ENCODE measurements at places on chromosomes 5 and 9.

DNA sequence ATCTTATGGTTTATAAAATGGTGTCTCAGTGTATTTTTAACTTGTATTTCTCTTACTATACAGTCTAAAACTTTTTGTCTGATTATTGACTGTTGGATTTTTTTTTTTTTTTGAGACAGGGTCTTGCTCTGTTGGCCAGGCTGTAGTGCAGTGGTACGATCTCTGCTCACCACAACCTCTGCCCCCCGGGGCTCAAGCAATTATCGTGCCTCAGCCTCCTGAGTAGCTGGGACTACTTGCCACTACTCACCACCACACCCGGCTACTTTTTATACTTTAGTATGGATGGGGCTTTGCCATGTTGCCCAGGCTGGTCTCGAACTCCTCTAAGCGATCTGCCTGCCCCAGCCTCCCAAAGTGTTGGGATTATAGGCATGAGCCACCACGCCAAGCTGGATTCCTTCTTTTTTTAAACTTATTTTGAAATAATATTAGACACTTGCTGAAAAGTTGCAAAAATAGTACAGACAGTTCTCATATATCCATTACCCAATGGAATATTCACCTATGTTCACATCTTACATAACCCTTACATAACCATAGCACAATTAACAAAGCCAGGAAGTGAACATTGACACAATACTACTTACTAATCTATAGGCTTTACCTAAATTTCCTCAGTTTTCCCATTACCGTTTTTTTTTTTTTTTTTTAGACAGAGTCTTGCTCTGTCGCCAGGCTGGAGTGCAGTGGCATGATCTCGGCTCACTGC, 47.2 kb downstream of the STOM start:
- no peak for DNase-seq

DNA sequence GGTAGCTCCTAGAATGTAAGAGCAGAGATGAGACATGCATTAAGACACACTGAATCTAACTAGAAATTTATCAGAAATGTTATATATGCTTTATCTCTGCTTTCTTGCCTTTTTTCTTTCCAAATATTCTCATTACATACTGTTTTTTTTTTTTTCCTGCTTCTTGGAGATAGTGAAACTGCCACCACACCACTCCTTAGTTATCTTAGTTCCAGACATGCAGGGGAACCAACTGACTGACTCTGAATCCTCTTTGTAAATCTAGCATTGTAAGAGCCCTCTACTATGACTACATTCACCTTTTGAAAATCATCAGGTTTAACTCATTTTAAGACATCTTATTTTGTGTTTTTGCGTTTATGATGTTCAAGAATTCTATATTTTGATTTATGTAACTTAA, 181.3 kb upstream of the ST8SIA4 start:
- no peak for DNase-seq

GRCh38 chr9:3809724-3810123, 283.9 kb upstream of the RFX3 start:
- DNase-seq: no peak

GRCh38 chr5:126043688-126044087, 379.5 kb upstream of the GRAMD2B start:
- DNase-seq: no peak

GRCh38 chr5:65010841-65011240, 242.1 kb downstream of the CWC27 start:
- DNase-seq: no peak

DNA sequence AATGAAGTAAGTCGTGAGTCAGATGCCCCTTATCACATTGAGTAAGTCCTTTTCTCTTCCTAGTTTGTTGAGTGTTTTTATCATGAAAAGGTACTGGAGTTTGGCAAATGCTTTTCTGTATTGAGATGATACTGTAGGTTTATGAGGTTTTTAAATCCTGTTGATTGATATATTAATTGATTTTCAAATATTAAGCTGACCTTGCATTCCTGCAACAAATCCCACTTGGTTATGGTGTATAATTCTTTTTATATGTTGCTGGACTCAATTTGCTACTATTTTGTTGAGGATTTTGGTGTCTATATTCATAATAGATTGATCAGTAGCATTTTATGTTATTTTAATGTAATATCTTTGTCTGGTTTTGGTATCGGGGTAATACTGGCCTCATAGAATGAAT, 81.0 kb upstream of the BNC2 start:
- DNase-seq: no peak
